ENCODE measurements at places on chromosomes 16 and 17.
A peak's percentile ranks its signal among the peaks of the same experiment; 100 is the strongest.

DNA sequence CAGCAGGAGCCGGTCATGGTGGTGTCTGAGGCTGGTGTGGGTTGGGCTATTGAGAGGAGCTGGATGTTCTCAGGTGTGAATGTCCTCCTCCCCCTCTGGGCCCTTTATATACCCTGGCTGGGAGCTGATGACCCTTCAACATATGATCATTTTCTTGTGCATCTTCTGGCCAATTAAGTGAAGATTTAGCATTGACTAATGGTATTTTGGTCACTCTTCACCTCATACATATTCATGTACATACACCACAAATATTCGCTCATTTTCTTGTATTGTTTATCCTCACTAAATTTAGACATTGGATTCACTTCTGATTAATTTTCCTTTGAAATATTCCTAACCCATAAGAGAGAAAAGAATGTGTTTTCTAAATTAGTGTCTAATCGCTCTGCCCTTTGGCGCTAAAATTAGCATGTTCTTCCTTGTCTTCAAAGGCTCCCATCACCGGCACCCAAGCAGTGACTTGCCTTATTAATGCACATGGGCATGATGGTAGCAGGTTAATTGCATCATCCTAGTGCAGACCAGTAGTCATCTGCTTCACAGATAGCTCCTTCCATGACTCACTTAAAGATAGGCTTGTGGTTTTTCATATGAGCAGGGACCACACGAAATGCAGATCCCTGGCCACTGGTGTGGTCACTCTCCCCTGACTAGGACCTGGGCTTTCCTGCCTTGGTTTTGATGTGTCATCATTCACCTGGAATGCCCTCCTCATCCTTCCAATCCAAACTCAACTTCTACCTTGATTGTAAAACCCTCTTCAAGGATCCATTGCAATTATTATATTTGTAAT is at the start of gene KRTAP2-4:
KRTAP2-4 (minus strand) TSS at position 51 of the 796 bp plus-strand sequence; CDS start at position 17, 34 bp downstream.
- DNase-seq, result peak; percentile 86

DNA sequence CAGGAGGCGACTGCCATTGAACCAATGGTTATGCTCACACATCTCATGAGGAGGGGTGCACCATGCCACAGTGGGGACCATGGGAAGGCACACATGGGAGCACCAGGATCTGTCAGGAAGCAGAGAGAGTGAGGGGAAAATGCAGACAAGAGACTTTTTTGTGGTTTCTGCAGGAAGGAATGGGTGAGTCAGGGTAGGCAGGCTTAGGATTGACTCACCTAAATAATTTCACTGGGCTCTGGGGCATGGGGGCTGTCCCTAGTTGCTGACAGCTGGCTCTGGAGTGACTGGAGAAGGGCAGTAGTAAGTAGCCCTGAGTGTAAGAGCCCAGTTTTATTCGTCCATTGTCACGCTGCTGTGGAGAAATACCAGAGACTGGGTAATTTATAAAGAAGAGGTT is 202.4 kb downstream of the AXIN2 start:
- peak; percentile 44 for DNase-seq

- DNase-seq, result no peak
These were observed 224.7 kb upstream of the NLRP1 start for GRCh38 chr17:5809056-5809455.

DNA sequence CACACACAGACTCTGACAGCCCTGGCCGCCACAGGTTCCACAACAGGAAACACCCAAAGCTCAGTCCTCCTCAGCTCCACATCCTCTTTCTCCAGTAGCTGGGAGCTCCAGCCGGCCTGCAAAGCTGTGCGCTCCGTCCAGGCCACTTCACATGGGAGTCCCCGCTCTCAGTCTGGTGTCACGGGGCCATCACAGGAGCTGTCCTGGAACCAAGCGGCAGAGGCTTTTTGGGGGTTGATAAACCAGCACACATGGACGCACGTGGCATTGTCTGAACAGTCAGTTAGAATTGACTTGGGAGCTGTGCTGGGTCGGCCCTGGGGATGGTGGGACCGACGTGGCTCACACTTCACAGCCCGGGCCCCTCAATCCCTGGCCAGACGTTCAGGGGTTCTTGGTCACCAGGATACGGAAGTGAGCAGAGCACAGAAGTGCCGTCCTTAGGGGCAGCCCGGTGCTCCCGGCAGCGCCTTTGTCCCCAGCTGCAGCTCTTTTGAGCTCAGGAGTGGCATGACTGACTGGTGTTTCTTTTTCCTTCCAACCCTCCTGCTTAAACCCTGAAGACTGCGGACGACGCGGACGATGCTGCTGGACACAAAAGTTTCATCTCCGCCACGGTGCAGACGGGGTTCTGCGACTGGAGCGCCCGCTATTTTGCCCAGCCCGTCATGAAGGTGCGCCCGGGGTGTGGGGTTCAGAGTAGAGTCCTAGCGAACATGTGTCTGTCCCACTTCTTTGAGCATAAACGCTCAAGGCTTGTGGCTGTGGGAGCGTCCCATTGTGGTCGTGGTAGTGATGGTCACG is 66.6 kb upstream of the CHMP6 start:
- no peak for DNase-seq

- no peak for DNase-seq
These were observed 21.2 kb upstream of the CCL1 start for GRCh38 chr17:34384271-34384670.

DNA sequence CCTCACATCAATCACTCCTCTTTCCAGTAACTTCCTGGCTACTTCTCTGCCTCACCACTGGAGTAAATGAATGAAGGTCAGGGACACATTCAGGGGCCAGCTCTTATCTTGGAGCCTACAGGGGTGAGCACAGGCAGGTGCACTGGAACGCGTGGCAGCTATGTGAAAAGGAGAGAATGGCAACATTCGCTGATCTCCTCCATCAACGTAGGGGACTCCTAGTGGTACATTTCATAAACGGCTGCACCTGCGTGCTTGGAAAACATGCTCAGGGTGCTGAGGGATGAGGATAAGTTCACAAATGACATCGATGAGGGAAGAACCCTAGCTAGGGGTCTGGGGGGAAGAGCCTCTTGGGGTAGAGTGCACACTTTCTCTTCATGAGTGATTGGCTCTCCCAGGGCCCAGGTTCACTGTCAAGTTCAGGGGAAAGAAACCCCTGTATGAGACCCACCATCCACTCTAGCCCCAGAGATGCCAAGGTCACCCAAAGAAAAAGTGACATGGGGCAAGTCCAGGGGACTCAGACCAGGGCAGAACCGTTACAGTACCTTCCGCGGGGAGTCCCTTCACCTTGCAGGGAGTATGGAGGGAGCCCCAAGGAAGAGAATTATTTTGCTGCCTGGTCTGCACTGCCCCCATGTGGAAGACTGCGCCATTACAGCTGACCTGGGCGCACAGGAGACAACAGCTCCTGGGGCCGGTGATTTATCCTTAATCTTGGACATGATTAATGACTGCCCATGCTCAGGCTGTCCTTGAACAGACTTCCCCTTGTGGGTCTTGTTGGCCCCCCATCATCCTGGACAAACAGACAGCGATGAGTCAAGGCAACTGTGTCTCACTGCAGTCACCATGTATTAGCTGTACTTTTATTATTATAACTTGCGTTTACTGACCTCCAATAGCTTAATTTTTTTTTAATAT is 30.1 kb downstream of the VAC14 start:
- DNase-seq, result no peak

DNA sequence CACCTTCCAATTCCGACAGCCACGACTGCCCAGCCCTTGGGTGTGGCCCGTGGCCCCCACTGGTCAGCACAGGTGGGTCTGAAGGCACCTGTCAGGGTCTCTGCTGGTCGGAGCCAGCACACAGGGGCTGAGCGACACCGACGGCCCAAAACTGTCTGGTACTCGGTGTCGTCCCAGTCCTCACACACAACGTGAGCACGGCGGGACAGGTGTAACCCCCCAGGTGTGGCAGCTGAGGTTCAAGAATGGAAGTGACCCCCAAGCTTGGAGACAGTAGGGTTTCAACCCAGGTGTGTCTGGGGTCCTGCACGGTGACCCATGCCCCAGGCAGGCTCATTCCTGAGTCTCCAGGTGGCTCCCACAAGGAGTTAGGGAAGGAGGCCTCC is 1.0 kb downstream of the GALNS start:
- DNase-seq, result no peak

DNA sequence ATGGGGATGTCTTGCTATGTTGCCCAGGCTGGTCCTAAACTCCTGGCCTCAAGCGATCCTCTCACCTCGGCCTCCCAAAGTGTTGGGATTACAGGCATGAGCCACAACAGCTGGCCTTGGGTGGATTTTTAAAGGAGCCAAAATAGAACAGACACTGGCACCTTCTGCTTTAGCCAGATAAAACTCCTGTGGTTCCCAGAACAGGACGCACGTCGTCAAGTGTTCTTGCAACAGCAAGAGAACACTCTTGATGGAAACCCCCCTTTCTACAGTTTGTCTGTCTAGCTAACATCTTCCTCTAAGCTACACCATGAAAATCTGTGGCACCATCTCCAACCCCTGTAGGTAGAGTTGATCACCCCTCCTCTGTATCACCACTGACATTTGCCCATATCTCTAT is 122.6 kb downstream of the NPIPB5 start:
- DNase-seq, result no peak

DNA sequence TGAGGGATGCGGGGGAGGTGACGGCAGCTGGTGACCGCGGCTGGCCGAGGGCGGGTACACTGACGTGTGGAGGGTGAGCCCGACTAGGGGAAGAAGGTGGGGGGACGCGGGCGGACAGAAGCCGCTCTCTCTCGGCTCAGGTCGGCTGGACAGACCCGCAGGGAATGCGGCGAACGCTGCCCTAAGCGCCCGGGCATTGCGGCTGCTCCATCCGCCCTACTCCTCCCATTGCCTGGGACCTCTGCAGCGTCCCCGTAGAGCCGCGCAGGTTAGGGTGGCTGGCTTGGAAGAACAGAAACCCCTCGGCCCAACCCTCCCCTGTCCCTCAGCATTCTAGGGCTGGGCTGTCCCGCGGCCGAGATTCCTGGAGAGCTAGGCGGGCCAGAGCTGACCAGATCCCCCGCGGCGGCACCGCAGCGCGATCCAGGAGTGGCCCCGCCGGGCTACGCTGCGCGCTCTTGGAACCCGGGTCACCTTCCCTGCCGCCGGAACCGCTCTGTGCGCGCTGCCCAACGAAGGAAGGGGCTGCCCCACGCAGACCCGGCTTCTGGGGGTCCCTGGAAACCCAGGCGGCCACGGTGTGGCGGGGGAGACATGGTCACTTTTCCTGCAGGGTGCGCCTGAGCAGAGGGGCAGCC is 3.0 kb downstream of the DLX4 start:
- DNase-seq, result no peak

GRCh38 chr17:69404399-69404798 is 10.1 kb upstream of the MAP2K6 start:
- no peak for DNase-seq

GRCh38 chr16:13070268-13070667 is 168.9 kb downstream of the SHISA9 start:
- DNase-seq, result no peak

- peak; percentile 27 for DNase-seq
These were observed 288.6 kb upstream of the ELAC2 start for GRCh38 chr17:13306310-13306962.

GRCh38 chr17:17928398-17929287 is 43.6 kb downstream of the TOM1L2 start:
- no peak for DNase-seq

- DNase-seq, result no peak
These were observed 355.4 kb upstream of the SOX9 start for GRCh38 chr17:71765437-71765836.

- no peak for DNase-seq
These were observed 9.0 kb upstream of the SLFN12L start for GRCh38 chr17:35546487-35546886.

DNA sequence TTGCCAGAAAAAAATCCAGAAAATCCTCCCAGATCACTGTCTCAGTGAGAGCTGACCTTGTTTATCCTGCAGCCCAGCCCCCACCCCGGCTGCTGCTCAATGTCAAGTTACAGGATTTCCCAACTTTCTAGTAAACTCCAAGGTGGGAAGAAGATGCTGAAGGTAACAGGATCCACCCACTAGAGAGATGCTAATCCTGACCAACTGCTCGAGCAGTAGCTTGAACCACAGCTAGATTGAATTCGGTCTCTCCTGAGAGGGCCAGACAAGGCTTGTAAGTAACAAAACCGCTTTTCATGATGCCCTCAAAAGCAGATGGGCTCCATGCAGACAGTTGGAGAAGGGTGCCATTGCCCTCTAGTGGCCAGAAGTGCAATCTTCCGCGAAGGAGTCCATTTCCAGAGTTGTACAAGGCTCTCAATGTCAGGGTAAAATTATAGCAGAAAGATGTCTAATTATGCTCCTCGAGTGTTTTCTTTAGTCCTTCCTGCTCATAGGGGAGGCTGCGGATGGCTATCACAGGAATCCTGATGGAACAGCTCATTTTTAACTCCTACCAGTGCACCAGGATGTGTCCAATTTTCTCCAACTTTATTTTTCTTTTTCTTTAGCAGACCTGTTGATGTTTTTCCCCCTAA is 3.9 kb downstream of the CDH11 start:
- DNase-seq, result no peak

DNA sequence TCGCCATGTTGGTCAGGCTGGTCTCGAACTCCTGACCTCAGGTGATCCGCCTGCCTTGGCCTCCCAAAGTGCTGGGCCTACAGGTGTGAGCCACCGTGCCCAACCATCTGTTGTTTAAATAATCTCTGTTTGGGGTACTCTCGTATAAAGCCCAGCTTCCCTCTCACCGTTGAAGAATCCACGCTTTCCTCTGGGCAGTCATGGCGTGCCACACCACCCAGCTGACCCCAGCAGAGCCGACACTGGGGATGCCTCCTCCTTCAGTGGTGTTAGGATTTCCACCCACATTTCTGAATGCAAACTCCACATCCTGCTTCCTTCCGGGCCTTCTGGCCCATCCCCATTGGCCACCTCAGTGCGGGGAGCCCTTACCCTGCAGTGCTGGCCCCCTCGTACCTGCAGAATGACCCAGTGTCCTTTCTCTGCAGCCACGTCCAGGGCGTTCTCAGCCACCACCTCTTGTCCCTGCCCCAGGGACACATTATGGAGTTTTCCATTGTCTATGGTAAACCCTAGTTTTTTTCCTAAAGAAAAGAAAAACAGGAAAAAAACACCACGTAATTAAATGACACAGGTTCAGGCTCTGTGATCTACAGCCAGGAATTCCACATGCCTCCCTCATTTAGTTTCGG is 60.4 kb downstream of the PGS1 start:
- DNase-seq, result no peak

GRCh38 chr17:18315562-18315922 is 449 bp downstream of the SMCR8 start:
- DNase-seq, result no peak

GRCh38 chr16:76280421-76281215 is 3.4 kb downstream of the CNTNAP4 start:
- no peak for DNase-seq

- no peak for DNase-seq
These were observed 13.3 kb upstream of the RPL38 start for GRCh38 chr17:74190154-74190553.

DNA sequence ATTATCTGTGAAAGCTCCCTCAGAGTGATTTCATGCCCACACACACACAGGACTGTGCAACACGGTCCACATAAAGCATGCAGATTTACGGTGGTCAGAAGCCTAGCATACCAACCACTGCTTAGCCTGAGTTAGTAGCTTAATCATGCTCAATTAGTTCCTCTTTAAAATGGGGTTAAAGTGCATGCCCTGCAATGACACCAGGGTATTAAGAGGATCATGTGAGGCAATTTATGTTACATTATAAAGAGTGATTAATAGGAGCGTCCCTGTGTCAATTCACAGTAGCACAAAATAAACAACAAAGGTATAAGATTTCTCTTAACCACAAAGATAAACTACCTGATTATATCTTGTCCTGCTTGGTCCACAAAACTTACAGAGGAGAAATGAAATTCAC is 39.8 kb downstream of the C17orf67 start:
- no peak for DNase-seq

- no peak for DNase-seq
These were observed 90.4 kb downstream of the MARF1 start for GRCh38 chr16:15552507-15552906.

All from GM04503 (cell line).